ENCODE measurements at places on chromosomes 2 and 18. TPM values are rescaled to one million over a fixed set of nuclear protein-coding genes. Genes with fewer than 3 reads are reported as not detected.

DNA sequence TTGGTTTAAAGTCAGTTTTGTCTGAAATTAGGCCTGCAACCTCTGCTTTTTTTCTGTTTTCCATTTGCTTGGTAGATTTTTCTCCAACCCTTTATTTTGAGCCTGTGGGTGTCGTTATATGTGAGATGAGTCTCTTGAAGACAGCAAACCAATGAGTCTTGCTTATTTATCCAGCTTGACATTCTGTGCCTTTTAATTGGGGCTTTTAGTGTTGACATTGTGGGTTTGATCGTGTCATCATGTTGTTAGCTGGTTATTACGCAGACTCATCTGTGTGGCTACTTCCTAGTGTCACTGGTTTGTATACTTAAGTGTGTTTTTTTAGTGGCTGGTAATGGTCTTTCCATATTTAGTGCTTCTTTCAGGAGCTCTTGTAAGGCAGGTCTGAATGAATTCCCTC is 18.8 kb downstream of the TMEM87B start:
- DNase-seq: no peak
- H3K36me3 ChIP-seq: peaks cover 9% of the 10 kb centered on the region
- peaks cover 7% of the 10 kb centered on the region for H3K4me1 ChIP-seq

DNA sequence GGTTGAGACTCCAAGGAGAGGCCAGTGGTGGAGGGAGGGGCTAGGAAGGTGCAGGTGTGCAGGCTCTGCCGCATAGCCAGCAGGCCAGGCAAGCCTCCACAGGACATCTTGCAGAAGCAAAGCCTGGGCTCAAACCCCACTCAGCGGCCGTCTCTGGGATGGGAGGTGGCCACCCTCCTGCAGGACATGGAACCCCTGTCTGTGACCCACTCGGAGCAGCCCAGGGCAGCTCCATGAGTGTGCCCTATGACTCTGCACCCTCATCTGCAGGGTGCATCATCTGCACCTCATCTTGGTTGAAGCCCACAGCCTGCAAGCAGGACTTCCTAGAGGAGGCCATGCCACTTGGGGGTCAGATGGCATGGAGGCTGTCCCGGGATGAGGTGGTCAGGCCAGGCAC is 46.3 kb downstream of the GPC1 start:
- H3K4me1 ChIP-seq: no peaks in the 10 kb centered on the region
- H3K27me3 ChIP-seq: no peaks in the 10 kb centered on the region
- H3K4me3 ChIP-seq: no peak overlapping the region
- no peak for DNase-seq

GRCh38 chr2:52886556-52886955 is 881.0 kb upstream of the CHAC2 start:
- no peaks in the 10 kb centered on the region for H3K4me1 ChIP-seq
- no peak for DNase-seq
- no peaks in the 10 kb centered on the region for H3K36me3 ChIP-seq
- no peak overlapping the region for H3K27ac ChIP-seq

DNA sequence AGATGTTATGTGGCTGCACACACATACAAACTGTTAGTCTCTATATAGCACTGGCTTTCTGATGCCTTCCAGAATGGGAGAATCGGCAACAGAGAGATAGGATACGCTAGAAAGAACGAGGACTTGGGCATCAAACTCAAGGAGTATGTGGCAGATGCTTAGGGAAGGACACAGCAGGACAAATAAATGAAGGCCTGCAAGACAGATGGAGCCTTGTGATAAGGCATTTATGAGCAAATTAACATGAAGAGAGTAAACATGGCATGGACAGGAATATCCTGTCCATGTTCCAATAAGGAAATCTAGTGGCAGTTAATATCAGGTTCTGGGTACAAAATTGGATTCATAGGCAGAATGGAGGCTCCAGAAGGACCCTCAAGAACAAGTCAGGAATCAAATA is 136.9 kb downstream of the SLC4A10 start:
- no peak overlapping the region for H3K4me3 ChIP-seq
- no peaks in the 10 kb centered on the region for H3K4me1 ChIP-seq
- H3K36me3 ChIP-seq: no peaks in the 10 kb centered on the region
- H3K27me3 ChIP-seq: no peaks in the 10 kb centered on the region

GRCh38 chr2:46171411-46171953 is 125.7 kb upstream of the EPAS1 start:
- no peak overlapping the region for H3K27ac ChIP-seq
- no peak overlapping the region for H3K4me3 ChIP-seq
- no peak for DNase-seq
- no peaks in the 10 kb centered on the region for H3K27me3 ChIP-seq
- H3K36me3 ChIP-seq: no peaks in the 10 kb centered on the region

Gene CFAP221
- not detected for total RNA-seq

Gene TTR
- not detected for total RNA-seq

DNA sequence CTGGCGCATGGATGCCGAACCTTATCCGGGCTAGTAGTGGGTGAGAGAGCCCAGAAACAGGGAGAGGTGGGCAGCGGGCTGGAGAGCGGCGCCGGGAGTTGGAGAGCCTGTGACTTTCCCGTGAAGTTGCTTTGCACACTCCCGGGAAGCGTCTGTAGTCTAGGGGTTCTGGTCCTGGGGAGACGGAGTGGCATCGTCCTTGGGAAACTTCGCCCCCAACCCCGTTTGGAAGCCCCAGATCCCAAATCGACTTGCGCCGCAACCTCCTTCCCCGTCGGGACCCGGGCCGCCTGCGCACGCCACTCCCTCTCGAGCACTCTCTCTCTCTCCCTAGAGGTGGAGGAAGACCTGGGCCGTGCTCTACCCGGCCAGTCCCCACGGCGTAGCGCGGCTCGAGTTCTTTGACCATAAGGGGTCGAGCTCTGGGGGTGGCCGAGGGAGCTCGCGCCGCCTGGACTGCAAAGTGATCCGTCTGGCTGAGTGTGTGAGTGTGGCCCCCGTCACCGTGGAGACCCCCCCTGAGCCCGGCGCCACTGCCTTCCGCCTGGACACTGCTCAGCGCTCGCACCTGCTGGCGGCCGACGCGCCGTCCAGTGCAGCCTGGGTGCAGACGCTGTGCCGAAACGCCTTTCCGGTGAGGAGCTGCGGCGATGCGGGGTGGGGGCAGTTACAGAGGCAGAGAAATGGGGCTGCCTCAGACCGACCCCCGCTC is 456 bp downstream of the DOK1 start:
- peak overlapping the region; percentile 64 for H3K27ac ChIP-seq
- H3K4me3 ChIP-seq: peak overlapping the region; percentile 99
- H3K4me1 ChIP-seq: peaks cover 16% of the 10 kb centered on the region
- H3K36me3 ChIP-seq: no peaks in the 10 kb centered on the region

Gene SEPTIN2
- total RNA-seq: 332 TPM

- H3K36me3 ChIP-seq: no peaks in the 10 kb centered on the region
- no peaks in the 10 kb centered on the region for H3K27me3 ChIP-seq
- H3K4me3 ChIP-seq: no peak overlapping the region
- no peak overlapping the region for H3K27ac ChIP-seq
- DNase-seq: no peak
Observed at GRCh38 chr2:16911746-16912145, 246.1 kb upstream of the CYRIA start.

Gene OR6B2
- not detected for total RNA-seq

- H3K27me3 ChIP-seq: no peaks in the 10 kb centered on the region
- H3K4me1 ChIP-seq: no peaks in the 10 kb centered on the region
- no peak for DNase-seq
- H3K36me3 ChIP-seq: no peaks in the 10 kb centered on the region
- no peak overlapping the region for H3K4me3 ChIP-seq
Observed at GRCh38 chr2:214215107-214215506, 195.7 kb upstream of the VWC2L start.

- no peak overlapping the region for H3K4me3 ChIP-seq
- H3K36me3 ChIP-seq: no peaks in the 10 kb centered on the region
- no peaks in the 10 kb centered on the region for H3K27me3 ChIP-seq
- no peaks in the 10 kb centered on the region for H3K4me1 ChIP-seq
Observed at GRCh38 chr18:28168725-28169124, 8.2 kb downstream of the CDH2 start.

DNA sequence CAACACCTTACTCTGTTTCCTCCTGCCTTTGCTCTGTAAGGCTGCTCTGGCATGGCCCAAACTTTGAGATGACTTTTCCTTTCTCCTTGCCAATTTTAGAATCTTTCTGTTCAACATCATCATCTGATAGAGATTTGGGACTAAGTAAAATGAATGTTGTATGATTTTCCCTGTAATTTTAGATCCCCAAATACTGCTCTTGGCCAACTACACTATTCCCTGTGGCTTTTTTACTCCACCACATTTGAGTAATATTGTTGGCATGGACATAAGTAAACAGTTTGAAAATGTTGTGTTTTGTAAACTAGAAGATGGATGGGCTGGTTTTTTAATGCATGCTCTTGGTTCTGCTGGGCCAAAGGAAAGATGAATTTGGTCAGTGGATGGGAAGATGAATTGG is 12.1 kb downstream of the LTBP1 start:
- no peaks in the 10 kb centered on the region for H3K36me3 ChIP-seq
- no peak overlapping the region for H3K4me3 ChIP-seq
- H3K4me1 ChIP-seq: no peaks in the 10 kb centered on the region
- no peak for DNase-seq
- no peaks in the 10 kb centered on the region for H3K27me3 ChIP-seq

GRCh38 chr2:156896294-156896693 is 361.2 kb upstream of the GALNT5 start:
- no peaks in the 10 kb centered on the region for H3K36me3 ChIP-seq
- H3K4me3 ChIP-seq: no peak overlapping the region
- no peaks in the 10 kb centered on the region for H3K27me3 ChIP-seq
- peaks cover 5% of the 10 kb centered on the region for H3K4me1 ChIP-seq
- H3K27ac ChIP-seq: no peak overlapping the region

DNA sequence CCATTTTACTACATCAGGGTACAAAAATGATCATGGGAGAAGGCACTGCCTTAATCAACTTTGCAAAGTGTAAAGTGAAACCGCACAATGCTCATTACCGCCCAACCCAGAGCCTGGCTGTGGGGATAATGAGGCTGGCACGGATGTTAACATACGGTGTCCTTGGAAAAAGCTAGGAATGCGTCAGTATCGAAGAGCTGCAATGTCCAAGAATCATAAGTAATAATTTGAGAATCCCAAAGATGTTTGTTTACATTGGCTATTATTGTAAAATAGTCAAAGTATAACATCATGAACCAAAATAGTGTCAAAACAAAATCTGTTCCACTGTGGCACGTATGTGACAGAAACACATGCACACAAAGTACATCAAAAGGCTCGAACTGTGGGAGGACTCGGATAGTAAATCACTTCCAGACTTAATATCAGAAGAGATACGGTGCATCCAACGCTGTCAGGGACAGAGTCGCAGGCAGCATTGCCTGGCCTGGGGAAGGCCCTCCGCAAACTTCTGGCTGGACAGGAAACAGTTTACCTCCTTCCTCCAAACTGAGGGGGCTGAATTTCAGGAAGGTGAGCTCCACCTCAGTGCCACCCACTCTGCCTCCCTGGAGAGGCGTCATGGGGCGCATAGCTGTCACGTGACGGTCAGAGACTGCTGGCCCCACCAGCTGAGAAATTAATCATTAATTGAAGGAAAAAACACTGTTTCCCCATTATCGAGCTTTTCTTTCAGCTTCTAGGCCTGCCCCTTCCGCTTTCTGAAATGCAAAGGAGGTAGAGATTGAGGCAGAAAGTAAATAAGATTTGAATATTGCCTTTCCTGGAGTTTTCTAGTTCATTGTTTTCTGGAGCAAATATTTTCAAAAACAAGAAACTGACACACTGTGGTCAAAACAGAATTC is 1.8 kb upstream of the ID2 start:
- peaks cover 42% of the 10 kb centered on the region for H3K4me1 ChIP-seq
- H3K27ac ChIP-seq: peak overlapping the region; percentile 71
- H3K36me3 ChIP-seq: no peaks in the 10 kb centered on the region
- no peak for DNase-seq
- no peak overlapping the region for H3K4me3 ChIP-seq

GRCh38 chr2:239927424-239927981 is 97.6 kb downstream of the NDUFA10 start:
- peak; percentile 90 for DNase-seq
- H3K27me3 ChIP-seq: no peaks in the 10 kb centered on the region
- peaks cover 10% of the 10 kb centered on the region for H3K4me1 ChIP-seq
- peak overlapping the region; percentile 27 for H3K27ac ChIP-seq
- no peaks in the 10 kb centered on the region for H3K36me3 ChIP-seq

GRCh38 chr2:134107402-134107801 is 146.5 kb upstream of the MGAT5 start:
- no peaks in the 10 kb centered on the region for H3K27me3 ChIP-seq
- peaks cover 10% of the 10 kb centered on the region for H3K4me1 ChIP-seq
- DNase-seq: no peak
- H3K36me3 ChIP-seq: no peaks in the 10 kb centered on the region
- H3K27ac ChIP-seq: no peak overlapping the region

- no peaks in the 10 kb centered on the region for H3K27me3 ChIP-seq
- no peaks in the 10 kb centered on the region for H3K4me1 ChIP-seq
- H3K36me3 ChIP-seq: no peaks in the 10 kb centered on the region
- no peak overlapping the region for H3K4me3 ChIP-seq
- no peak for DNase-seq
Observed at GRCh38 chr2:174078275-174078674, 113.1 kb upstream of the SP3 start.

DNA sequence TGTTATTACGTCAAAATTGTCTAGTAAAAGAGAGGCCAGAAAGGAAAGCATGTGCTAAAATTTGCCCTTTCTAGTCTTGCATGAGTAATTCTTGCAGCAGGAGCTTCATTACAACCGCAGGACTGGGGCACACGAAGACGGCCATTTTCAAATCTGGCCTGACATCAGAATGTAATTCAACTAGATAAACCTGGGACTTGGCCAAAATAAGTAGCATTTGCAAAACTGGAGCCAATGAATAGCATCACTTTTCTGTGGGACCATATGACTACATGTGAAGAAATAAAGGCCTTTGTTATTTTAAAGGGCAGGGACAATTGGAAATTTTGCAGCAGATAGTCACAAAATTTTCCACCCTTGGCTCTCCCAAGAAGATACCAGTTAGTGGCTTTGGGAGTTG is 3.0 kb upstream of the FZD7 start:
- H3K4me3 ChIP-seq: no peak overlapping the region
- peaks cover 6% of the 10 kb centered on the region for H3K27me3 ChIP-seq
- no peaks in the 10 kb centered on the region for H3K36me3 ChIP-seq
- no peak for DNase-seq
- no peak overlapping the region for H3K27ac ChIP-seq

Gene KCNG2
- not detected for total RNA-seq

Gene STK36
- 25.8 TPM for total RNA-seq

GRCh38 chr2:96962567-96963203 is 23.7 kb downstream of the FAM178B start:
- peaks cover 80% of the 10 kb centered on the region for H3K4me1 ChIP-seq
- H3K36me3 ChIP-seq: no peaks in the 10 kb centered on the region
- DNase-seq: peak; percentile 96
- H3K27me3 ChIP-seq: no peaks in the 10 kb centered on the region
- peak overlapping the region; percentile 58 for H3K27ac ChIP-seq

- H3K27ac ChIP-seq: no peak overlapping the region
- no peak overlapping the region for H3K4me3 ChIP-seq
- peaks cover 4% of the 10 kb centered on the region for H3K36me3 ChIP-seq
- no peak for DNase-seq
Observed at GRCh38 chr2:159445307-159445706, 158.8 kb upstream of the WDSUB1 start.

DNA sequence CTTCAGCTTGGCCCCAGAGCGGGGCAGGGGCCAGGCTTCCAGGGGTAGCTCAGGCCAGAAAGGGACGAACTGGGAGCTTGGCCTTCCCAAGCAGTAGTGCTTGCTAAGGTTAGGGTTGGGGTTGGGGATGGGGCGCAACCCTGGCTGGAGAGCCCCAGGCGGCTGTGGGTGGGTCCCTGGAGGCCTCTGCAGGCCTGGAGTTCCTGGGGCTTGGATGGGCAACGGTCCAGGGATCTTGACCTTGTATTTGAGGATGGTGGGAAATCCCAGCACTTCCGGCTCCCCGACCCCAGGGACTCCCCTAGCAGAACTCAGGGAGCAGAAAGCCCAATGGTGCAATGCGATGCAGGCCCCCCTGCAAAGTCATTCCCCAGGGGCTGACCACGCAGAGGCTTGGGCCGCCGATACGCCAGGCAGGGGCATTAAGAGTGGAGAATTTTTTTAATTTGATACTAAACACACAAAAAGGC is 12.6 kb upstream of the MLPH start:
- H3K27me3 ChIP-seq: peaks cover 8% of the 10 kb centered on the region
- H3K4me1 ChIP-seq: peaks cover 12% of the 10 kb centered on the region
- H3K27ac ChIP-seq: no peak overlapping the region
